ENCODE measurements at places on chromosomes 3 and 15.

GRCh38 chr15:77538793-77539497 lies 93.8 kb downstream of the LINGO1 start:
- DNase-seq = no peak

DNA sequence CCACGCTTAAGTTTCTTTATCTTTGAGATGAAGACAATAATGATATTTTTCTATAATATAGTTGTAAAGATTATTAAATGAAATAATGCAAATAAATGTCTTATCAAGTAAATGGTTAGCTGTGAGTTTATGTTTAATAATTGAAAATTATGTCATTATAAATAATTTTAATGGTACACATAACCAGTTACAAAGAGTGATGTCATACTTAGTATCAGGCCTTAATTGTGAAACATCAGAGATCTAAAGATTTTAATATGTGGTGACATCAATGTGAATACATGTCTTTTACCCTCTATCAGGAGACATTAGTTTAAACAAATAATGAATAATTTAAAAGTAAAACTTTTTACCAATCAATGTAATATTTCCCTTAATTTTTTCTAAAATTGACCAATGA lies 63.8 kb upstream of the P2RY1 start:
- DNase-seq = no peak

DNA sequence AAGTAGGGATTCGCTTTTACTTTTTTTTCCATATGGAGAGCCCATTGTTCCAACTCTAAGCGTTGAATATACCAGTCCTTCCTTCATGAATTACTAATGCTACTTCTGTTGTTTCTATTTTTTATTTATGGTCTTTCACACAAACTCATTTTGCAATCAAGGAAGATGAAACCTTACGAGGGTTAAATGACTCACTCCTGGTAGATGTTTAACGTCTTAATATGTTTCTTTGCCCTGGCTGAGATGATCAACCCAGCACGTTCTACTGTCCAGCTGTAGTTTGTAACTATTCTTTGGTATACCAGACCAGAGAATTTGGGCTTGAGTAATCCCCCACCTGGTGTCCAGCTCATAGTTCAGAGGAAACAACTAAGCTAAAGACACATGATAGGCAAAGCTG lies 23.1 kb downstream of the CDCP1 start:
- DNase-seq = no peak

- no peak for DNase-seq
These were observed 74.0 kb downstream of the ADAMTS7 start for GRCh38 chr15:78737187-78737820.

DNA sequence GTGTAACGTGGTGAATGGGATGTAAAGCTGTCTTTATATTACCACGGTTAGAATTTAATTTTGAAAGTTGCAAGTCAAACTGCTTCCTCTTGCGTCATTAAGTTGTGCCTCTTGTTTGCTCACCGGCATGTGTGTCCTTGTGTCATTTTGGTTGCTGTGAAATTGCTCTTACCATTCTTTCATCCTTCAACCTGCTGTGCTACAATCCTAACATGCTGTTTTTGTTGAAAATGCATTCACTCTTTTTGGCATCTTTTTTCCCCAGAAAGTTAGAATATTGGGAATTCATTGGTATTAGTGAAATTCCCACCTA lies 164.7 kb downstream of the PGPEP1L start:
- no peak for DNase-seq

DNA sequence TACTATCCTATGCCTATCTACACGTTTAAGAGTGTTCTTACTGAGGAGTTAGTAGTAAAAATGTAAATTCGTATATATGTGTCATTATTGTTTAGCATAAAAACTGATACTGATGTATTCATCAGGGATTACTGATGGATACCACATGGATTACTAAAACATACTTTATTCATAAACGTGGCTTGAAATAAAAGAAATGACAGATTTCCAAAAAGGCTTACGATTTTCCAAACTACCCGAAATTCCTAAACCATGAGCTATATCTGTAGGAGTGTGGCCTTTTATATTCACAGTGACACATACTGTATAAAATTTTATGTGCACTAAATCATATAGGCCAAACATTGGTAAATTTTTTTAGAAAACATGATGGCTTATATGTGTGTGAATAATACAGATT lies 6.9 kb downstream of the TSC22D2 start:
- no peak for DNase-seq

DNA sequence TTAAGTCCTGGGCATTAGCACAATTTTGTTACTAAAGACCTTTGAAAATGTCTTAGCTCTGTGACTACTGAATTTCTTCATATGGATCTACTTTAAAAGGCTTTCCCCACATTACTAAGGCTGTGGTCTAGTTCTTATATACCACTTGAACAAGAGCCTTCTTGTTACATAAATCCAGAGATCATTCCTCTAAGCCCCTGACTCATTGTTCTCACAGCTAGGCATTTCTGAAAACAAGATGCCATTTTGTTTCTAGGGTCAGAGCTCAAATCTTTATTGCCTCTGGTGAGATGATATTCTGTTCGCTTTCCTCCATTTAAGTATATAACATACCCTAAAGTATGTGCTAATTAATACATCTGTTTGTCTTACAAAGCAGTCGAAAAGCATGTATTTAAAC lies 29.8 kb upstream of the LPP start:
- no peak for DNase-seq

DNA sequence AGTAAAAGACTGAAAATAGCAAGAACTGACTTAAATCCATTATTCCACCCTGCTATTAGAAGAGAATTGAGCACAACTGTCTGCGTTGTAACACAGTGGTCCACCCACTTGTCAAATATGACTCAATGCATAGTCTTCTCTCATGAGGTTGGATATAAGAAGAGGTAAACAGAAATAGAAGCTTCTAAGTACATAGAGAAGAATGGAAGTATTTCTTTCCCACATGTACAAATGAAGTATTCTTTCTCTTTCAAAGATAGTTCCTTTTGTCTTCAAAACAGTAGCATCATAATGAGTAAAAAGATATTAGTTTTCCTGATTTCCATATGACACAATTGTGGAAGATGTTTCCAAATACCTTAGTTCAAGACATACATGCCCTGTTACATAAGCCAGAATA lies 348.6 kb upstream of the CCDC54 start:
- DNase-seq = no peak

- peak; percentile 28 for DNase-seq
These were observed 42.0 kb upstream of the SKOR1 start for GRCh38 chr15:67783303-67783702.

GRCh38 chr3:61724801-61725200 lies 163.4 kb downstream of the PTPRG start:
- no peak for DNase-seq

DNA sequence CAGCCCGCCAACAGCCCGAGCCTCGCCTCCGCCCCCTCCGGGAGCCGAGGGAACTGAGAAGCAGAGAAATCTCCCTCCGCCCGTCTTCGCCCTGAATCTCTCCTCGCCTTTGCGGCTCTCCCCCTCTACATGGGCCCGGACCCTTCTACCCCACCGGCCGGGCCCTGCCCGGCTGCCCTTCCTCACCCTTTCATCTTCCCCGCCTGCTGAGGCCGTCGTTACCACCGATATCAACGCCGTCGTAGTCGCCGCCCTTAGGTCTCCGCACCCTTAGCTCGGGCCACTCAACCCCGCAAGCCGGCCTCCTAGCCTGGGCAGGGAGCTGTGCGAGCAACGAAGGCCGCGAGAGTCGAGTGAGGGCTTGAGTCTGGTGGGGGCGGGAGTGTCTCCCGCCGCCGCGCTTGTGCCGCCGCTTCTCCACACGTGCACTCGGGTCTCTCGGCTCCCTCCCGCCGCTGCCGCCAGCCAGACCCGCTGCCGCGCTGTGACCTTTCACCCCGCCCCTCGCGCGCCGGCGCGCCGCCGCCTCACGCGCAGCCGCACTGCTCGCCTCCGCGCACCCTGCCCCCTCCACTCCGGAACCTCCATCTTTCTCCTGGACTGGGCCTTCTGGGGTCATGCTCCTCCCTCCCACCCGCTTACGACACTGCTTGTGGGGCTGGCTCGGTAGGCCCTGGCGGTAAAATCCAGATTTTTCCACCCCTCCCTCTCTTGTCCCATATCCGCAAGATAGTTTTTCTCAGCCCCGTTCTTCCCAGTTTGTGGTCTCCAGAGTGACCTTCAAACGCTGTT lies at the start of gene NAA50:
Gene NAA50, minus strand, starts transcription at position 494 of the 792 bp plus-strand sequence. Its CDS starts 300 bp downstream, at position 194.
- peak; percentile 92 for DNase-seq

GRCh38 chr3:77412021-77412438 lies 372.1 kb downstream of the ROBO2 start:
- DNase-seq = no peak

- no peak for DNase-seq
These were observed 53.2 kb upstream of the BOC start for GRCh38 chr3:113158171-113158570.

DNA sequence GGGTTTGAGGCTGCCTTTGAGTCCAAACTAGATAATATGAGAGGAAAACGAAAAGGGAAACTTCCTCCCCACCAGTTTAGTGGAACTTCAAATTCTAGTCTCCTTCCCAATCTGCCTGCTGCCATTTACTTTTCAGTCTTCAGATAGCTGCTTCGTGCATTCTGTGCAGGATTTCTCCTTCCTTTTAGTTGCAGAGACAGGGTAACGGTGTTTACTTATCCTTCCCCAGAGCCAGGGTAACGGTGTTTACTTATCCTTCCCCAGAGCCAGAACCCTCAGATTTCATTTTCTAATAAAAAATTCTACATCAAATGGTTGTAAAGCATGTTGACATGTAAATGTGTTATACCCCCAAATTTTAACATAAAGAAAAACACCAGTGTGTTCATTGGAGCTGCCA lies 282.6 kb downstream of the VPS13C start:
- no peak for DNase-seq

- DNase-seq = no peak
These were observed 419.5 kb upstream of the NAALADL2 start for GRCh38 chr3:174439331-174440252.

GRCh38 chr3:43217633-43218032 lies 68.7 kb upstream of the SNRK start:
- no peak for DNase-seq

DNA sequence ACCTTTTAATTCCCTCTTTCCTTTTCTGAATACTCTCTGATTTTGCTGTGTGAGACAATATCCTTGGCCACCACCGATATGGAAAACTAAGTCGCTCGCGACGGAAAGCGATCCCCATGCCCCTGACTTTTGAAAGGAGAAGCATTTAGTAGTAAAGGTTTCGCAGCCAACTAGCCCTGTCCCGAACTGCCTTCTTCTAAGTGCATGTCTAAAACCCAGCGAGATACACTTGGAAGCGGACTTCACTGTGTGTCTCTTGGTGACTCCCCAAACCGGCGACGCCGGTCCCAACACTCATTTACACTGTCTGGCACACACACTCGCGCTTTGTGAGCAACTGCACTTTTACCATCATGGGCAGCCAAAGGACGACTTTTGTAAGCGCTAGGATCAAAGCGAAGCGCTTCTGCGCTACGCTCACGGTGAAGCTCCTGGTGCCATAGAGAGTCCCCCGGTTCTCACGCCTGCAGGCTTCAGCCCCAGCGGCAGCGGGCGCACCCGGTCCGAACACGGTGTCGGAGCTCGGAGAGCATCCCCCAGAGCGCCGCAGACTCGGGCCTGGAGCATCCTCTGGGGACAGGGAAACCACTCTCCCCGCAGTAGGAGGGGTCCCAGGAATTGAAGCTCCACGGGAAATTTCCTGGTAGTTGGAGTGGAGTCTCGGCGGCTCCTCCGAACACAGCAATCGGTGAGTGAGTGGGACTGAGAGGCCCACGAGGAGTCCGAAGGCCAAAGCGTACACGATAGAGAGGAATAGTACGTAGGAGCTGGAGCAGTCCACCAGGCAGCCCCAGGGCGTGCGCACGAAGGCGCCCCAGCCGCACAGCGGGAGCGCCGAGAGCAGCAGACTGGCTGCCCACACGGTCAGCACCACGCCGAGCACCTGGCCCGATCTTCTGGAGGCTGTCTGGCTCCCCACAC lies 1.4 kb downstream of the GPR149 start:
- DNase-seq = no peak

DNA sequence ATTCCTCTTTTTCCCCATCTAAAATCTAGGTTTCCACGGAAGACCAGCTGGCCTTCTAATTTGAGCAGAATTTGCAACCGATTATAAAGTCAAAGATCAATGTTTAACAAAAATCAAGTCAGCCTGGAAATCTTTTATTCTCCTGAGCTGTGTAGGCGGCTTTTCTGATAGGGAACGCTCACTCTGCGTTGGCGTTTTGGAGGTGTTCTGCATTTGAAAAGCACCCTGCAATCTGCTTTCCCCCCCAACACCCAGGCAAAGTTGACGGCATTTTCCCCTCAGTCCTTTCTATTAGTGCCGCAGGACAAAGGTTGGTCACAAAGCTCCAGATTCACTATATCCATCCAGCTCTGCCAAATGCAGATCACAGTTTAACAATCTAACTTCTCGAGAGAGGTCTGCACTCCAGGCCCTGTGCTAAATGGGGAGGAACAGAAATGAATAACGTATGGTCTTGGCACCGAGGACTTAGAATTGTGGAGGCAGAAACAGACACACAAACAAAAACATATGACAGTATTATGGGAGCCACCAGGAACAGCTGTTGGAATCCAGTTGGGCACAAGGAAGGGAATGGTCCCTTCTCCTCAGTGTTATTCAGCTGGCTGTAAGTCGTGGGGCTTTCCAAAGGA lies 50.4 kb upstream of the LARS2 start:
- no peak for DNase-seq

DNA sequence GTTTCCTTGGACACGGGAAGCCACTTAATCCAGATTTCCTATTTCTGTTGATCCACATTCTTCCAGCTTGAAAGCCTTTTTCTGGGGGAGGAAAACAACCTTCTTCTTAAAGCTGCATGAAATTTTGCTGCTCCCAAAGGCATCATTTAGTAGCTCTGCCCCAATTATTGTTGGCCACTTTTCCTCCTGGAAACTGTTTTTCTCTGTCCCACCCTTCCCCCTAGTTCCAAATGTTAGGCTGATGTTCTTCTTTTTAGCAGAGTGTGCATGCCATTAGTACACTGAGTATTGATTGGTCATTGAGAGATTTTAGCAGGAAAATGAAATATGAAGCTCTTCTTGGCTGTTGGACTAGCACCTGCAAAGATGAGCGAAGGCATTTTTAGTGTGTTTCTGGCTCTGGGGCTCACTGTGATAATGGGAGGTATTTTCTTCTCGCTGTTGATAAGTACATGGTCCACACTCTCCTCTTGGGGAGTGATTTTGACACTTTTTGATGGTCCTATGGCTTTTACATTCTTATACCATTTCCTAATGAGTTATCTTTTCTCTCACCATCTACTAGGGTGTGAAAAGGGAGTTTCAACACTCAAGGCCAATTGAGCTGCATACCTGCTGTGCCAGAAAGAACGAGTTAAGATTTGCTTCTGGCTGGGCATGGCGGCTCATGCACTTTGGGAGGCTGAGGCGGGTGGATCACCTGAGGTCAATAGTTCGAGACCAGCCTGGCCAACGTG lies 200.5 kb downstream of the PTPRG start:
- DNase-seq = no peak

Measured in activated CD4-positive, alpha-beta T cell treated with anti-CD3 and anti-CD28 coated beads for 1 hour (primary cell).